ENCODE measurements at places on chromosomes 16 and 17.

- no peak for DNase-seq
Observed at GRCh38 chr16:70711211-70712031, 25.6 kb upstream of the MTSS2 start.

- DNase-seq: no peak
Observed at GRCh38 chr17:14330492-14330962, 29.6 kb downstream of the HS3ST3B1 start.

- DNase-seq: no peak
Observed at GRCh38 chr17:42276609-42277341, 584 bp upstream of the STAT5B start.

- no peak for DNase-seq
Observed at GRCh38 chr17:69760562-69760961, 314.5 kb upstream of the KCNJ16 start.

DNA sequence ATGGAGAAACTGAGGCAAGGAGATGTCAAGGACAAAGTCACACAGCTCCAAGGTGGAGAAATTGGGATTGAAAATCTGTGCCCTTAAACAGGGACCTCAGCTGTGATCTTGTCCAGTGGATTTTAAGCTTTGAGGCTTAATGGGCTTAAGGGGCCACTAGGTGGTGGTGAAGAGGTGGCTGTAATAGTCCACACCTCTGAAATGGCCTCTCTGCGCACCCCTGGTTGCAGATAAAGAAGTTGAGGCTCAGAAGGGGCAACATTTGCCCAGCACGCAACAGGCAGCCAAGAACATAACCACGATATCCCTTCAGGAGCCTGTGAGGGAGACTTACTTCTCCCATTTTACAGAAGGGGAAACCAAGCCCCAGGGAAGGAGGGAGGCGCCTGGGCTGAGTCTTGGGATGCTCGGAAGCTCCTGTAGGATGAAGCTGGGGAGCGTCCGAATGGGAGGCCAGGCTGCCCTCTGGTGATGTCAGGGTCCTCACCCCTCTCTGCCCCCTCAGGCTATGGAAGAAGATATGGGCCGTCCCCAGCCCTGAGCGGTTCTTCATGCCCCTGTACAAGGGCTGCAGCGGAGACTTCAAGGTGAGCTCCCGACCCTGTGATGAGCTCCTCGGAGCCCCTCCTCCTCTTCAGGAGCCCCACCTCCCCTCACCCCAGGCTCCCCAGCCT lies 43.7 kb downstream of the IL21R start:
- DNase-seq: no peak

DNA sequence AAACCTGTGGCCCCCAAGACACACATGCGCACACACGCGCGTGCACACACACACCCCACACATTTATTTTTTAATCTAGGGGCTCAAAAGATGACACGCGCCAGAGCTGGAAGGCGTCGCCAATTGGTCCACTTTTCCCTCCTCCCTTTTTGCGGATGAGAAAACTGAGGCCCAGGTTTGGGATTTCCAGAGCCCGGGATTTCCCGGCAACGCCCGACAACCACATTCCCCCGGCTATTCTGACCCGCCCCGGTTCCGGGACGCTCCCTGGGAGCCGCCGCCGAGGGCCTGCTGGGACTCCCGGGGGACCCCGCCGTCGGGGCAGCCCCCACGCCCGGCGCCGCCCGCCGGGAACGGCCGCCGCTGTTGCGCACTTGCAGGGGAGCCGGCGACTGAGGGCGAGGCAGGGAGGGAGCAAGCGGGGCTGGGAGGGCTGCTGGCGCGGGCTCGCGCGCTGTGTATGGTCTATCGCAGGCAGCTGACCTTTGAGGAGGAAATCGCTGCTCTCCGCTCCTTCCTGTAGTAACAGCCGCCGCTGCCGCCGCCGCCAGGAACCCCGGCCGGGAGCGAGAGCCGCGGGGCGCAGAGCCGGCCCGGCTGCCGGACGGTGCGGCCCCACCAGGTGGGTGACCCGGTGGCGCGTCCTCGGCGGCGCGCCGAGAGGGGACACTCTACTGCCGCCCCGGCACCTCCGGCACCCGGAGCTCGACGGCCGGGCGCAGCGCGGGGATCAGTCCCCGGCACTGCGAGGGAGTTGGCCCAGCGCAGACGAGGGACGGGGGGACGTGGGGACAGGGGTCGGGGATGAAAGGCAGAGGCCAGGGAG lies at the start of gene STAT5A:
TSS of gene STAT5A (plus strand) at position 522 of the 826 bp plus-strand sequence. CDS start 914 bp downstream, outside the sequence.
- no peak for DNase-seq

DNA sequence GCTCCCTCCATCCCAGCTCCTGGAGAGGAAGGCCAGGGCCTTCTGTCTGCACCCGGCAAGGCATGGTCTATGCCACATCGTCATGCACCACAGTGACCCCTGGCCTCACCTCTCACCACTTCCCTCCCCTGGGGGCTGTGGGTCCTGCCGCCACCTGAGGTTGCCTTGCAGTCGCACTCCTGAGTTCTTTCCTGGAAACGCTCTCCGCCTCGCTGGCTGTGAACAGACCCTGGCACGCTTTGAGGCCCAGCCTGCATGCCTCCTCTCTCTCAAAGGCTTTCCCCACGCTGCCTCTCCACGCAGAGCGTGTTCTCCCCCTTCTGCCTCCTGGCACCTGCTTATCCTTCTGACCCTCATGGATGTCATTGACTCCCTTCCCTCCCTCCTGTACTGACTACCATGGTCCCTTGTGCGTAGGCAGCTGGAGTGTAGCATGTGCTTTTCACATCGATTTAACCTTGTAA lies 45.4 kb downstream of the SEC14L1 start:
- no peak for DNase-seq

DNA sequence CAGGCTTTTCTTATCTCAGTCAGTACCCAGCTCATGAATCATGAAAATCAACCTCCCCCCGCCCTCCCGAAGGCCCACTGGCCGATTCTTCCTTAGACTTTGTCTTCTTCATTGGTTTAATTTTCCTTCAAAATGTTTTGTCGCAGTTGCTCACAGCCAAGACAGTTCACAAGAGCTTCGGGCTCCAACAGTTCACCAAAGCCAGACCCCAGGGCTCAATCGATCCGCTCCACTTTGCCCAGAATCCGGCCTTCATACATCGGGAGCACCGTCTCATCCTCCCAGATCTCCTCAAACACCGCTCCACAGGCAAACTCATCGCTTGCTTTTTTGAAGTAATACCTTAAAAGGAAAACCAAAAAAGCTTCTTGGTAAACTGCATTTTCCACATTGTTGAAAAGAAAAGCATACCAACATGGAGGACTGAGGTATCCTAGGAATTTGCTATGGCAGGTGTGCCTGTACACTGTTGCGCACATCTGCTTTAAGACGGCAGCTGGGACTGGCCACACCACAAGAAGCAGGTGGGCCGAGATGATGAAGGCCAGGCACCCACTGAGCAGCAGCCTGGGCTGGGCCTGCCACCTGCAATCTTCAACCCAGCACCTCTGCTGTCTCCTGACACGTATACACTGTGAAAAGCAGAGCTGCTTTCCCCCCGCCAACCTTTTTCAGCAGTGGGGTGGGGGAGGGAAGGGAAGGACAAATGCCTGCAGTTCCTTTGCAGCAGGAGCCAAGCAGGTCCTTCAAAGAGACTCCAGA lies 31.5 kb downstream of the AXIN2 start:
- no peak for DNase-seq

- no peak for DNase-seq
Observed at GRCh38 chr16:3054965-3055733, 8.8 kb downstream of the MMP25 start.

- no peak for DNase-seq
Observed at GRCh38 chr17:30821871-30822723, 2.4 kb downstream of the CRLF3 start.

DNA sequence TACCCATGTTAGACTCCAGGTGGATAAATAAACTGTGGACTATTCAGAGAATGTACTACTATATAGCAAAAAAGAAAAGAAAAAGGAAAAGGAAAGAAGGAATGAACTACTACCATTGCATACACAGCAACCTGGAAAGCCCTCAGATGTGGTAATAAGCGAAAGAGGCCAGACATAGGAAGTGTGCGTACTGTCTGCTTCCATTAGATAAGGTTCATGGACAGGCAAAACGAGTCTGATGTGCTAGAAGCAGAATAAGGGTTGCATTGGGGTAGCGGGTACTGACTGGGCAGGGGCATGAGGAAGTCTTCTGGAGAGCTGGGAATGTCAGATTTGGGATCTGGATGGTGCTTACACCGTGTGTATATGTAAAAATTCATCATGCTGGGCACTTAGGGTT lies 21.8 kb downstream of the CLEC16A start:
- DNase-seq: no peak

GRCh38 chr17:78431692-78431958 lies 53.2 kb downstream of the PGS1 start:
- DNase-seq: no peak

- no peak for DNase-seq
Observed at GRCh38 chr16:57642160-57643135, 14.0 kb downstream of the ADGRG1 start.

- no peak for DNase-seq
Observed at GRCh38 chr17:70173681-70174080, 4.3 kb downstream of the KCNJ2 start.

GRCh38 chr16:56682703-56683397 lies 580 bp downstream of the MT1X start:
- no peak for DNase-seq

Measured in GOT3 (cell line).